ENCODE measurements at places on chromosomes 2 and 18. TPM values are rescaled to one million over a fixed set of nuclear protein-coding genes. Genes with fewer than 3 reads are reported as not detected.

The EVX2 gene
- polyA plus RNA-seq: not detected

The IL36G gene
- polyA plus RNA-seq: 0.29 TPM

The C2orf66 gene
- 0.37 TPM for polyA plus RNA-seq

The PRKCE gene
- polyA plus RNA-seq: 8.1 TPM

The CREB1 gene
- polyA plus RNA-seq: 74.9 TPM

The IL36RN gene
- not detected for polyA plus RNA-seq

The MYO5B gene
- 25.8 TPM for polyA plus RNA-seq

The ZAP70 gene
- polyA plus RNA-seq: 1.7 TPM

The SNRPD1 gene
- 163 TPM for polyA plus RNA-seq

The EMILIN1 gene
- 121 TPM for polyA plus RNA-seq

The MEP1B gene
- polyA plus RNA-seq: 0.14 TPM

The MTHFD2 gene
- polyA plus RNA-seq: 26.9 TPM

The PLCD4 gene
- polyA plus RNA-seq: 9.0 TPM

The GCKR gene
- polyA plus RNA-seq: not detected

The MGAT4A gene
- polyA plus RNA-seq: 30.0 TPM

The PLEK gene
- 6.5 TPM for polyA plus RNA-seq

The APCDD1 gene
- polyA plus RNA-seq: 109 TPM

The GAL3ST2 gene
- 0.56 TPM for polyA plus RNA-seq

The REEP1 gene
- polyA plus RNA-seq: 4.1 TPM

The GKN1 gene
- polyA plus RNA-seq: not detected

The TIA1 gene
- 423 TPM for polyA plus RNA-seq

The PROM2 gene
- 45.1 TPM for polyA plus RNA-seq

The ACOXL gene
- 0.68 TPM for polyA plus RNA-seq

The STAT4 gene
- polyA plus RNA-seq: 9.4 TPM

The ATP6V1B1 gene
- polyA plus RNA-seq: 88.0 TPM

The QPCT gene
- 12.3 TPM for polyA plus RNA-seq

The GALR1 gene
- polyA plus RNA-seq: 0.08 TPM

The RAB12 gene
- polyA plus RNA-seq: 49.8 TPM

The TEKT4 gene
- polyA plus RNA-seq: 0.16 TPM

The CENPA gene
- 16.1 TPM for polyA plus RNA-seq

The AMER3 gene
- polyA plus RNA-seq: not detected

The FLACC1 gene
- polyA plus RNA-seq: 2.8 TPM

The DSG1 gene
- 0.04 TPM for polyA plus RNA-seq

The NOL4 gene
- 2.1 TPM for polyA plus RNA-seq

The ICOS gene
- polyA plus RNA-seq: not detected

The SGPP2 gene
- 21.7 TPM for polyA plus RNA-seq

The OTOS gene
- polyA plus RNA-seq: not detected

The INHBB gene
- 0.06 TPM for polyA plus RNA-seq

The GPR45 gene
- not detected for polyA plus RNA-seq

The CYP27C1 gene
- polyA plus RNA-seq: 8.3 TPM

The NAT8 gene
- 23.8 TPM for polyA plus RNA-seq

The CAPN14 gene
- 0.06 TPM for polyA plus RNA-seq

The SPC25 gene
- 19.3 TPM for polyA plus RNA-seq

Data from right renal pelvis (tissue), 4 donors.